ENCODE measurements at places on chromosomes 11 and 22. TPM values are rescaled to one million over a fixed set of nuclear protein-coding genes. Genes with fewer than 3 reads are reported as not detected.

The MMP11 gene
- total RNA-seq: 3.9 TPM

The APOBEC3C gene
- total RNA-seq: 10.5 TPM

The LARGE2 gene
- 47.4 TPM for total RNA-seq

The MS4A6E gene
- not detected for total RNA-seq

GRCh38 chr11:86934926-86935579 is 20.1 kb downstream of the FZD4 start:
- no peaks in the 10 kb centered on the region for H3K27me3 ChIP-seq
- H3K27ac ChIP-seq: no peak overlapping the region
- H3K4me1 ChIP-seq: peaks cover 21% of the 10 kb centered on the region
- DNase-seq: no peak
- H3K36me3 ChIP-seq: no peaks in the 10 kb centered on the region

- no peak overlapping the region for H3K27ac ChIP-seq
- no peaks in the 10 kb centered on the region for H3K36me3 ChIP-seq
- no peak overlapping the region for H3K4me3 ChIP-seq
- H3K27me3 ChIP-seq: peaks cover 7% of the 10 kb centered on the region
- H3K4me1 ChIP-seq: peaks cover 34% of the 10 kb centered on the region
These were observed 5.0 kb downstream of the NFAM1 start for GRCh38 chr22:42427167-42427566.

- H3K4me1 ChIP-seq: peaks cover 28% of the 10 kb centered on the region
- no peak overlapping the region for H3K27ac ChIP-seq
- DNase-seq: peak; percentile 53
- no peaks in the 10 kb centered on the region for H3K36me3 ChIP-seq
These were observed 61.1 kb downstream of the LINC01488 start for GRCh38 chr11:69542314-69543168.

- H3K27ac ChIP-seq: peak overlapping the region; percentile 97
- H3K4me1 ChIP-seq: peaks cover 88% of the 10 kb centered on the region
- H3K36me3 ChIP-seq: no peaks in the 10 kb centered on the region
- H3K4me3 ChIP-seq: peak overlapping the region; percentile 87
These were observed 3.3 kb downstream of the TSPAN4 start for GRCh38 chr11:845872-846495.

DNA sequence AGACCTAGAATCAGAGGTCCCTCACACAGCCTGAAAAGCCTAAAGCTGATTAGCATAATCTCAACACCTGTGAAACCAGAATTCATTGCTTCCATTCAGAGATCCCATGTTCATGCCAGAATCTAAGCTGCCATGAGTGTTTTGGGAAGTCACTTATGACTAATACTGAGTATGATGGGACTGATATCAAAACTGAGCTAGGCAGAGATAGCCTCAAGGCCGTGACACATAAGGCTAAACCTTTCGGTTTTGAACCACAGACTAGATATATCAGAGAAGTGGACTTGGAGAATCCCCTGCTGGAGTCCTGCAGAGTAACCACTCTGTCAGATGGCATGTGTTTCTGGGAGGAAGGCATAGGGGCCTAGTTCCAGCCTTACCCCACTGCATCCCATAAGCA is 23.1 kb upstream of the GLYATL2 start:
- no peaks in the 10 kb centered on the region for H3K36me3 ChIP-seq
- no peaks in the 10 kb centered on the region for H3K4me1 ChIP-seq
- no peak for DNase-seq
- H3K4me3 ChIP-seq: no peak overlapping the region
